ENCODE measurements at places on chromosomes 11 and 22.

DNA sequence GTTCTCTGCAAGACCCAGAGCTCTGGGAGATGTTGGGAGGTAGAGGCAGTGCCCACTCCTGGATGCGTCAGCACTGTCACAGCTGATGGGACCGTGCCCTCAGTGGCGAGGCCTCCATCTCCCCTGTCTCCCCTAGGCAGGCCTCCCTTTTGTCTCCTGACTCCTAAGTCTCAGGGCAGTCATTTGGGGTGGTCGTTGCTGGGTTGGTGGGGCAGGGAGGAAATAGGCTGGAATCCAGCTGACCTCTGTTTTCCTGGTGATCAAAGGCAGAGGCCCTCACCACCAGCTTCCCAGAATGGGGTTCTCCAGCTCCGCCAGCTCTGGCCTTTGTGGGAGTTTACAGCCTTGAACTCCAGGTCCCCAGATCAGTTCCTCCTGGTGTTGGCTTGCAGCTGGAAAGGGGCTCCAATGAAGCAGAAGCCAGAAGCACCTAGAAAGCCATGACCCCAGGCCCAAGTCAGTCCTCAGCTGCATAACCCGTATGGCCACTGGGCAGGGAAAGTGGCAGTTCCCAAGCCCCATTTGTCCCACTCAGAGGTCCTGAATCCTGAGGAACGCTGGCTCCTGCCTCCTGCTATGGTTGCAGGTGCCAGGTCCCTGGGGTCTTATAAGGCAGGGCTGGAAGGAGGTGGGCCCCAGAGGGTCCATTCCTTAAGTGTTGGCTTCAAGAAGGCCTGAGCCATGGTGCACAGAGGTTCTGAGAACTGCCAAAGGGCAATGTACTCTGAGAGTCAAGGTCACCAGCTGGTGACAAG lies 7.3 kb upstream of the FXYD2 start:
- DNase-seq, result no peak

GRCh38 chr11:66727282-66728037 lies 1.6 kb downstream of the SPTBN2 start:
- no peak for DNase-seq

DNA sequence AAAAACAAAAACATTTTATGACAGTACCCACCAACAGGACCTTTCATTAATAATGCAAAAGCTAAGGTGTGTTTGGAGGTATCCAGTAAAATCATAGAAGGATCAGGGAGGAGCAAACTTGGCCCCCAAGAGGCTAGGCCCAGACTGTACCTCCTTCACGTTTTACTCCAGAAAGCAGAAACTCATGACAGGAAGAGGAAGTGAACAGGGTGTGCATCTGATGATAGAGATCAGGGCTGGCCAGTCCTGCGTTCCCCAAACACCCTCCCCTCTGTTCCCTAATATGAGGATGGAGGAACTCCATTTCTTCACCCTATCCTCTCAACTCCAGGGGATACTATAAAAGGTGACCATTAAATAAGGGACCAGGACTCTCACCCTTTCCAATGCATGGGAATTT lies 10.2 kb upstream of the MS4A12 start:
- DNase-seq, result no peak

DNA sequence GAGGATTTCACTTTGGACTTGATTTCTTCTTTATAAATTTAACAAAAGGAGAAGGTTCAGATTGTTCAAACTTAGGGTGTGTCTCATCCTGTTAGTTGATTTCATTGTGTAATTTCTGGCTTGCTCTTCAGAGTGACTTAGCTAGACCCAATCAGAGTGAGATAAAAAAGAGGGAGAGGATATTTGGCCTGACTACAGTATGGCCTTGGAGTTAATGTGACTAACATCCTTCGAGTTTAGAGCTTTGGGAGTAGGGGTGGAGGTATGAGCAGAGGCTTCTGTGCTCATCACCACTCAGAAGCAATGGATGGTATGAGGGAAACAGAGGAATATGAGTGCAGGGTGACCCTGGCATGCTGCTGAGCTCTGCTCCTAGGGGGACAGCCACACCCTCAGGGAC lies 114.2 kb downstream of the ME3 start:
- DNase-seq, result no peak

GRCh38 chr11:69295079-69295994 lies 1.4 kb downstream of the MYEOV start:
- no peak for DNase-seq

DNA sequence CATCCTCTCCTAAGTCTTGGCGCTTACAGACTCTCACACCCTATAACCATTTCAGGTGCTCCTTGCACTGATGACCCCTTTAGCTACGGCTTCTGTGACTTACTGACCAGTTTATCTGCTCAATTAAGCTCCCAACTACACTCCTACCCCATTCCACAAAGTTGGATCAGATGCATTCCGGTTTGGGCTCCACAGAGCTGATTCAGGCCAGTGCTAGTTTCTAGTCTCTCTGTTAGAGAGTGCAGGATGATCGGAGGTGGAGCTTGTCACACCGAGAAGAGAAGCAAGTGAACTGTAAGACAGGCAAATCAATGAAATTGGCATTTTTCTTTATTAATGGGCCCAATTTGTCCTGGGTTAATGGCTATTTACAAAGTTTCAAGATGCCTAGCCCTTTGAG lies 436.8 kb upstream of the CADM1 start:
- no peak for DNase-seq

DNA sequence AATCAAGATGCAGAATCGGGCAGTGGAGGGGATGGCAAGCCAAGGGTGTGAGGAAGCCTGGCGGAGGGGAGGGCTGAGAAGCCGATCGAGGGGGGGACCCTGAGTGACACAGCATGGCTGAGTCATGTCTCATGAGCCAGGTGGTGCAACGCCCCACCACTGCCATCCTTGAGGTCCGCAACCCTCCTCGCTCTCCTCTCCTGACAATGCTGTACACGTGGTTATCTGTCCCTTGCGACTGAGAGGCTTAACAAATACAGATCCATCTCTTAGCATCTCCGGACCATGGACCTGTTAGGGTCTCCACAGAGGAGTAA lies 14.2 kb downstream of the SLC22A12 start:
- DNase-seq, result no peak

- no peak for DNase-seq
Observed at GRCh38 chr11:123799438-123799837, 6.7 kb downstream of the OR6M1 start.

GRCh38 chr11:86061483-86062205 lies 7.2 kb downstream of the PICALM start:
- no peak for DNase-seq

GRCh38 chr22:21682385-21683175 lies 16.8 kb downstream of the PPIL2 start:
- no peak for DNase-seq

DNA sequence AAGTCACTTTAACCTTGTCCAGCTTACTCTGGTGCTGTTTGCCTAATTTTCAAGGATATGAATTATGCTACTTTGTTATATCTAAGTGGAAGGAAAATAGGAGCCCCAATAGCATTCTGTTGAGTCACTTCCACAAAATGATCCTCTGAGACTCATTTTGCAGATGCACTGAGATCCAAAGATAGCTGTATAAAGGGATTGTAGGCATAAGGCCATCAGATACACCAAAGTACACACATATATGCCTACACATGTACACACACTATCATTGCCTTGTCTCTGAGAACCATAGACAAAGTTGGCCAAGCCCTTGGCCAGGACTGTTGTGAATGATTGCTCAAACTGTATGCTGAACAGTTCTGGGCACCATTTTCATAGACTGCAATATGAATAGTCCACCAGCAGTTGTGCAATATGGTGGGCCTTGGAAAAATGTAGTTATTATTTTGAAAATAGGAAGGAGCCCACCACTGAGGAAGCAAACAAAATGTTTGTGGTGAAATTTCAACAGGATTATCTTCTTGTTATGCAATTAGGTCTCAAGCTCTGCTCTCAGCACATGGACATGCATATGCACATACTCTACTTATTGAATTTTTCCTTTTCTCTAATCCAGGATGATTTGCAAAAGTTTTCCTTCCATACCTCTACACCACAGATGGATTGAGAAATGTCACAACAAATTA lies 186.0 kb upstream of the CTSC start:
- no peak for DNase-seq

- no peak for DNase-seq
Observed at GRCh38 chr11:32088117-32088941, 2.5 kb upstream of the RCN1 start.

Measured in cortex of kidney (tissue), 1 donor.